Cerebellar nuclear complex (tissue), 1 donor: ENCODE measurements at places on chromosomes 12 and 14.

GRCh38 chr14:89957376-89957775 lies 1.6 kb downstream of the TDP1 start:
- no peak for DNase-seq

GRCh38 chr14:68182492-68182891 lies 362.9 kb downstream of the RAD51B start:
- DNase-seq = no peak

DNA sequence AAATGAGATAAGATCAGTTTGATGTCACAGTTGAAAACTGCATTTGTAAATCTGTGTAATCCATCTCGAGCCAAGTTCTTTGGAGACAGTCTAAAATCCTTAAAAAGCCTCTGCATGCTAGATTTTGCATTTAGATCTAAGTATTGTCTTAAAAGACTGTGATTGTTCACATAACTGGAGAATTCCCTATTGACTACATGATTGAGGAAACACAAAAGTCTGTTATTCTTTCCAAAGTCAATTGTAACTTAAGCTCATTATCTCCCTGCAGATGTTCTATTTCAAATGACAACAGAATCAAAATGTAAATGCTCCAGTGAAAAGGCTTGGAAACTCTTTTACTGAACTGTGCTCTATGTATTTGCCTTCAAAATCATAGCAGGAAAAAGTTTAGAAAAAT lies 77.8 kb downstream of the MYF5 start:
- no peak for DNase-seq

DNA sequence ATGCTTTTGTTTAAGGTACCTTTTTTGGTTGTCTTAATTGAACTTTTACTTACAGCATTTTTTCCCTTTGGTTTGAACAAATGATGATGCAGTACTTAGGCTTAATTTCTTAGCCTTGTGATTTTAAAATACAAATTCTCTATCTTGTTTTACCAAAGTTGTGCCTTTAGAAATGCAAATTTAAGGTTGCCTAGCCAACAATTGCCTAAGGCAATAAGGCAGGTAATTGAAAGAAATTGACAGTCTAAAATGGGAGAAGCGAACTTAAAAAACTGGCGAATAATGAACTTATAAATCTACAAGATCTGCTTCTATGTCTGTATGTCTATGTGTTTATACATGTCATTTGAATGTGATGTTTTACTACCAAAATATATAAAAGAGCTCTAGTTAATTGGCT lies 23.6 kb upstream of the CD69 start:
- DNase-seq = no peak

GRCh38 chr12:59372956-59373355 lies 222.9 kb upstream of the SLC16A7 start:
- no peak for DNase-seq

DNA sequence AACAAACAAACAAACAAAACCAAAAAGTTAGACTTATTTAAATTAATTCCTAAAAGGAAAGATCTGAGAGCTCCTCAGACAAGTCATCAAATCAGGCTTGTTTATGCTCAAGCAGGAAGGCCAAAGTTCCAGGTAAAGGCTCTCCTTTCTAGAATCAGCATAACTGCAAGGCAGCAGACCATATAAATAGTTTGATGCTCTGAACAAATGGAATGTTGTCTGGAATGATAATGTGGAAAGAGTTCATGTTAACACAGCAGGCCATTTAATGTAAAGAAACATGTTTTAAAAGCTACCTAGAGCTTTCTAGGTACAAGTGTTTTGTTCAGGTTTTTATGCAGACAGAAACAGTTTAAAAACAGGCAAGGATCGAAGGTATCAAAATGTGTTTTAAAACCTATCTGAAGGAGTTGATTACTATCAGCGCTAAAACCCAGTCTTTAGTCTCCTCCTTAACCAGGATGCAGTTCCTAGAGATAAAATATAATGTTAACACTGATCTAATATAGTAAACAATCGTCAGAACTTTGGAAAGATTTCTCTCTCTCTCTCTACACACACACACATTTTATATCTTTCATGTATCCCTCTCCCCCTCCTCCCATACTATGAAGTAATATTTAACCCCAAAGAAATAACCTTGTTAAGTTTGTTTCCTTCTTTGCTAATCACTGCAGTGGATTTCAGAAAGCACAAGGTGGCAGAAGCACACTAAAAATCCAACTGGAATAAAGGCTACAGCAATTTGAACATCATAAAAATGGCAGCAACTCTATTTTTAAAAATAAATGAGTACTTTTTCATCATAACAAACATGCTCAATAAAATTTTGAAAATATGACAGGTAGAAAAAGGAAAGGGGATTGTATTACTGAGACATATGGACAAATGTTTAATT lies 135.5 kb downstream of the PAWR start:
- no peak for DNase-seq

DNA sequence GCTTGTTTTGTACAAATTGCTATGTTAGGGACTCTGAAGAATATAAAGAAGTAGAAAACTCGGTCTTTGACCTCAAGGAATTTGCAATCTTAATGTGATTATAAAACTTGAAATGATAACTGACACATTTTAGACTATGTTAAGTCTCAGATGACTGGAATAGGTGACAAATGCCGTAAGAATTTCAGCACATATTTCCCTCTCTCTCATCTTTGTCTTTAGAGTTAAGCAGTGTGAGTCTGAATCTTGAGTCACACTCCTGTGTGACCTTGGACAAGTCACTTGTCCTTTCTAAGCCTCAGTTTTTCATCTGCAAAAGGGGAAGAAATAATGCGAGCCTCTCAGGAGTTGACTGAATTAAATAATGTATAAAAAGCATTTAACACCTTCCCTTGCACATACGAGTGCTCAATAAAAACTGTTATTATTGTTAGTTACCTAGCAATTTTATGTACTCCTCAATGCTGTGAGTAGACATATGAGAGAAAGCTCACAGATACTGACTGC lies 103.7 kb downstream of the DYRK2 start:
- DNase-seq = no peak

DNA sequence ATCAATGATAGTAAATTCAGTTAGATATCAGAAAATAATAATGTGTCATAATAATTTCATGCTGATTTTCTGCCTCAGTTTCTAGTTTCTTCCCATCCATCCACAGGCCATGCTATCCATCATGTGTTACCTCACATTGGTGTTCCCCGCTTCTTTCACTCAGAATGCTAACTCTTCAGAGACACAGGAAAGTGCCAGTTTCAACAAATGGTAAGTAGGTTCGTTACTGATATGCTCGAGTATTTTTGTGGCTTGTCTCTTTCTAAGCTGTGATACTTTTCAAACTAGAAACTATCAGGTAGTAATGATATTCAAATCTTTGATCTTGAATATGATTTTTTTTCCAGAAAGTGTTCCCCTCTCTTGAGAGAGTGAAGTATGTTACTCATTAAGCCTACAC lies 1.5 kb downstream of the KLRB1 start:
- no peak for DNase-seq

- no peak for DNase-seq
Measured at GRCh38 chr12:19227880-19228210, 98.3 kb downstream of the PLEKHA5 start.

DNA sequence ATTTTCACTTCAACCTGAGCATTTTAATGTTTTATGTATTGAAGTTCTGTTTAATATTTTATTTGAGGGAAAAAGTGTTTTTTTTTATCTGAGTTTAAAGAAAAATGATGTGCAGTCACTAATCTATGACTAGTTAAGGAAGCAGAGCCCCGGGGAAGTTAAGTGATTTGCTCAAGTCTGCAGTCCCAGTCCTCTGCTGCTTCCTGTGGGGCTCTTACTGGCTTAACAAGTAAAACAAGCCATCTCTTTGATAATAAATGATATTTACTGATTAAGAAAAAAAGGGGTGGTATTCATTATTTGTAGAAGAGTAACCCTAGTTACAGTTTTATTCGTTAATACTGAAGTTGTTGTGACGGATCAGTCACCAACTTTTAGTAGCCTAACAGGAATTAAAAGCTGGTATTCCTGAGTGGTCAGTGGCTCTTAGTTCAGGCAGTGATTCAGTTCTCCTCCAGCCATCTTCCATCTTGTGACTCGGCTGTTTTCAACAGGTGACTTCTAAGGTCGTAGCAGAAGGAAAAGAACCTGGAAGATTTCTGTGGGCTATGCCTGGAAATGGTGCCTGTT lies 21.7 kb downstream of the BICDL1 start:
- no peak for DNase-seq

GRCh38 chr14:73358187-73358586 lies 100.2 kb downstream of the NUMB start:
- DNase-seq = no peak

- no peak for DNase-seq
Measured at GRCh38 chr14:61977217-61977616, 215.0 kb downstream of the SNAPC1 start.

DNA sequence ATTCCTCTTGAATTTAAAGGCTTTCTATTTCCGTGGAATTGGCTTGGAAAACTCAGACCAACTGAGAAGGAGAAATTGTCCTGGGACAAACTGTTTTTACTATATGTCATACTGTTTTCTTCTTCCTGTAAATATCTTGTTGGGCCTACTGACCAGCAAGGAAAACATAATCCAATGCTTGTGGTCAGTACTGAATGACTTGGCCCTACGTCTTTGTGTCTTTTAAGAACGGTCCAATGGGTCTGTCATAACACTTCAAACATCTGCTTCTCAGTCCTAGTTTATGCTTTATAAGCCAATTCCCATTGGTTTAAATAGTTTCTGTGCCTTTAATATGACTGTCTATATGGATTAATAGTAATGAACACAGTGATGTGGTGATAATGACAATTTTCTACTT lies 248.5 kb upstream of the DDHD1 start:
- DNase-seq = no peak

- DNase-seq = no peak
Measured at GRCh38 chr14:81485372-81485771, 48.3 kb downstream of the SEL1L start.

GRCh38 chr12:107684990-107685359 lies 624 bp upstream of the PWP1 start:
- no peak for DNase-seq

GRCh38 chr12:21300632-21301031 lies 34.1 kb downstream of the SLCO1A2 start:
- no peak for DNase-seq

DNA sequence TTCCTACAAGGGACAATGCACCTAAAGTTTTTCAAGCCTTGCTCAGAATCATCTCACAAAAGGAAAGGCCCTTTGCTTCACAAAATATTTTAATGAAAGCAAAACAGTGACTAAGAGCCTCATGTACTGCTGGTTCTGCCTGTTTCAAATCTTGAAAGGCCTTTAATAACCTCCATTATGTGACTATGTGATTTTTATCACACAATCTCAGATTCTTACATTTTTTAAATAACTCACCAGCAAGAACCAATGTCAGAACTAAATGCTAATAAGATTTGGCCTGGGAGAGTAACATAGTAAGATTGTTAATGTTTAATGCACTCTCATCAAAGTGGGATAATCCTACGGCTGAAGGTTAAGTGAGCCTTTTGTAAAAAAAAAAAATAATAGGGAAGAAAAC lies 378.9 kb downstream of the RGS6 start:
- DNase-seq = no peak

DNA sequence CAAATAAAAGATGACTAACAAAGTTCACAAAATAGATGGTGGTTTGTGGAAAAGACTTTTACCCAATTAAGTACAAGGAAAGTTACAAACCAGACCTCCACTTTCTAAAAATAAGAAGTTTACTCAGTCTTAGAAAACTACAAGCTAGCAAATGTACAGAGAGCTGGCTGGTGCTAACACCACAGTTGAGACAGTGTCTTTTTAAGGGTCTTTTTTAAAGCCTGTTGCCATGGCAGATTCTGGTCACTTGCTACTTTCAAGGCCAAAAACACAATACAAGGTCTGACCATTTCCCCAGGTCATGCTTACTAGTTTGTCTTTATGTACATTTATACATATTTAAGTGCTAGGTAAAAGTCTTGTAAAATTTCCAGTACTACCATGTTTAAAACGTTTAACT lies 2.4 kb downstream of the BTG1 start:
- no peak for DNase-seq

DNA sequence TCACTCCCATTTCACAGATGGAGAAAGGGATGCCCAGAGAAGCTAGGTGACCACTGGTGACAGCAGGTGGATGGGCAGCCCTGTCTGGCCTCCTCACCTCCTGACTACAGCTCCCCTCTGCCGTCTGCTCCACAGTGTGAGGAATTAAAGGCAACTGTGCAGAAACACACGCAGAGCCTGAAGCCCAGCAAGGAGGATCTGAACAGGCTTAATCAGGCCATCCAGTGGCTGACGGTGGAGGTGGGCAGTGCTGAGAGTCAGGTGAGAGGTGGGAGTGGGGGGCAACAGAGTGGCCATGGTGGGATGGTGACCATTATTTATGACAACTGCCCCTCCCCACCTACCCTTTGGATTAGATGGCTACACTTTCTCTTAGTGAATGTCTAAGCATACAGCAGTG lies 1.2 kb downstream of the KRT86 start:
- DNase-seq = no peak

DNA sequence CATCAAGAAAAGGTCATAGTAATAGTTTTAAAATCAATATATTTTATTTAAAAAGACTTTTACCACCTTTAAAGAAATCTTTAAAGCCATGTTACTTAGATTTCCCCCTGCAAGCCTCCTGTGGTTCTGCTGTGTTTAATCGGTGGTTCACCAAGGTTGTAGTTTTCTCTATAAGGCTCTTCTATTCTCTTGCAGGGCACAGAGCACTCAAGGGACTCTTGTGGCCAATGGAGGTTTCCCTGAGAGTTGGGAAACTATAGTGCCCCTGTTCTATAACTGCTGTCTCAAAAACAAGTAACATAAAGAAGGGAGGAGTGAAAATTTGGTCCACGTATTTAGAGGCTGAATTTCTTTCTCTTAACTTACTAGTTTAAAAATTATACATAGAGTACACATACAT lies 25.0 kb downstream of the DACT1 start:
- no peak for DNase-seq
